ENCODE measurements at places on chromosomes 4 and X.
A peak's percentile ranks its signal among the peaks of the same experiment; 100 is the strongest.

GRCh38 chr4:20960291-20960690, 260.0 kb downstream of the PACRGL start:
- DNase-seq: no peak

- no peak for DNase-seq
Observed at GRCh38 chr4:2266181-2266580, 4.3 kb upstream of the MXD4 start.

- no peak for DNase-seq
Observed at GRCh38 chrX:20857746-20858145, 516.5 kb upstream of the CNKSR2 start.

DNA sequence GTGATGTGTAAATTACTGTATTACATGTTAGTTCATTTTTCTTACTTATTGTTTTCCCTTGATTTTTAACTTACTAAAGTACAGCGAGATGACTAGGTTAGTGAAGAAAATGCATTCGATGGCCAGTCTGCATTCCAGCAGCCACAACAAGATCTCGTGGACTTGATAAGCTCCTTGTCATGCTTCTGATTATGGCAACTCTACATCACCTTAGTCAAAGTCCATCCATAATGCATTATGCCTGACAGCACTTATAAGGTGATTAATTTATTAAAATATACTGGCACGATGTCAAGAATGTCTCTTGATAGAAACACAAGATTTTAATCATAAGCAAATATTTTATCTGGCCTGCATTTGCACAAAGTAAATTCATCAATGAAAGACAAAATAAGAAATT, 109.9 kb upstream of the NAP1L5 start:
- DNase-seq: no peak

GRCh38 chrX:43657671-43658070, 1.6 kb downstream of the MAOA start:
- no peak for DNase-seq

- DNase-seq: no peak
Observed at GRCh38 chr4:163237856-163238255, 71.2 kb upstream of the NAF1 start.

GRCh38 chr4:182748949-182749348, 168.2 kb downstream of the DCTD start:
- DNase-seq: no peak

GRCh38 chrX:83008415-83008814, 499.7 kb upstream of the POU3F4 start:
- peak; percentile 27 for DNase-seq

DNA sequence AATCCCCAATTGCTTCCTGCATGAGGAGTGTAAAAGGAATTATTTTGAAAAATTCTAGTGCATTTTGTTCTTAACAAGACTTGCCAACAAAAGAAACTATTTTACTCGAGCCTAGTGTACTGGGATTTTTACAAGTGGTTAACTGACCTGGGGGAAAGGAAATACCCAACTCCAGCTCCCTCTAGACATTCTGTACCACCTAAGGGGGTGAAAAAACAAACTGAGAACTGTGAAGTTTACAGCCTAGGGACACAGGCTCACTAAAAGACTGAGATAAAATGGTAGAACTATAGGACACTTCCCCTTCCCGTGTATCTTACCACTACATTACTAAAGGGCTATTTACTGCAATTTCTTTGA, 2.6 kb upstream of the ADH5 start:
- no peak for DNase-seq

DNA sequence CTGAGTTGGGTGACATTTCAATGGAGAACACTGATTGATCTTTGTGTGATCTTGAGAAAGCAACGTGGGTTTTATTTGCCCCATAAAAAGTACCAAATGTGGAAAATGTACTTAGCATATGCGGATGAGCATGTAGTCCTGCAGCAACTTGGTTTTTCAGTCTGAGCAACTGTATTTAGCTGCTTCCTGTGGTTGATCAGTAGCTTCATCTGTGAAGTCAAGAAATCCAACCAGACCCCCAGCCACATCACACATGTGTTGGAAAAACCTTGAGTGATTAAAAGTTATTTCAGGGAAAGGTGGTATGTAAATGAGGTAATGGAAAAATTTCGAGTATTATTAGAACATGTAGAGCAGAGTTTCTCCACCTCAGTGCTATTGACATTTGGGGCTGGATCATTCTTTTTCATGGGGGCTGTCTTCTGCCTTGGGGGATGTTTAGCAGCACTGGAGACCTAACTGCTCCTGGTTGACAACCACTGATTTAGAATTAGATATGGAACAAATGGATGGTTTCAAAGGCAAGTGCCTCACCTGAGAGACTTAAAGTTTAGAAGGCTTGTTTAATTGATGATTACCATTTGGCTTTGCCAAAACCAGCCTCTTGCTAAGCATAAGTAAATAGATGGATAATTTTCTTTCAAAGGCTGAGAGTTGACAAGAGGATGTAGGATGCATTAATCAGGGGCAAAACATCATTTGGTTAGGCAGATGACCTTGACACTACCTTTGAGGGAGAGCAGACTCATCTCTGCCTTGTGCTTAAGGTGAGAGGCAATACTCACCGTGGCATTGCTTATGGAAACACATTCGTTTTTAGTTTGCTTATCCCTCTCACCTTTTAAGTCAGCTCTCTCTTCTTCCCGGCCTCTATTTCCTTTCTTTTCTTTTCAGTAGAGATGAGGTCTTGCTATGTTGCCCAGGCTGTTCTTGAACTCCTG, 193.0 kb upstream of the RPS6KA3 start:
- no peak for DNase-seq

DNA sequence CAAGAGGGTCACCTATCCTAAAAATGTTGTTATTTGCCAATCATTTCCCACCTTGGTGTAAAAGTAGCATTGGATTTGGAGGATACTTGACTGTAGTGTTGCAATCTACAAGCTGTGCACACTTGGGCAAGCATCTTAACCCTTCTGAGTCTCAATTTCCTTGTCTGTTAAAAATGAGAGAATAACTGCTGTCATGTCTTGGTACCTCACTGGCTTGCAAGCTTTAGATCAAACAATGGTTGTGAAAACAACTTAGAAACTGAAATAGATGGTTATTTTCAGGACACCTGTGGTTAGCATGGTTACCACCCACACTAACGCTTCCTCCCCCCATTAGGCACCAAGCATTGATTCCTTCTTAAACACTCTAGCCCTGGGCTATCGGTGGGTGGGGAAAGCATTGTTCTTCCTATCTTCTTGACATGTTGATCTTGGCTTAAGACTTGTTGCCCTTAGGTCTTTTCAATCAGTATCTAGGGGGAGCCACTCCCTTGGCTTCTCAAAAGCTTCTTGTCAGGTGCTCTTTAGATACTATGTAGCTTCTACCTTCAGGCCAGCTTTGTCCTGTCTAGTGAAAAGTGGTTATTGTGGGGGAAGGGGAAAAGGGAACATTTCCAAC, 10.6 kb upstream of the AMOT start:
- DNase-seq: no peak

GRCh38 chr4:40736910-40737309, 12.8 kb upstream of the NSUN7 start:
- peak; percentile 46 for DNase-seq

DNA sequence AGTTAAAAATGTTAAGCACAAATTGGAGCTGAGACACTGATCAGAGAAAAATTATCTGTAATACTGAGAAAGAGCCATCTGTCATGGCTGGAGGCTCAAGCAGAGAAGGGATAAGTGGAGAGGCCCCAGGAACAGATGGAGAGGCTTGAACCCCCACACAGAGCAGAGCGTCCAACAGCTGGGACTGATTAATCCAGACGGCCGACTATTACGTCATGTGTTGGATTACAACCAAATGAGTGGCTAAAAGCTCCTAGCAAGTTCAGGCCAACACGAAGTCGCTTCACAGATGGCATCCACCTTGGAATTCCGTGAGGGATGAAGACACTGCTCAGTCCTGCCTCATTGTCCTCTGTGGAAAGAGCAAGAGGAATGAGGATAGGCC, 57.7 kb upstream of the ATXN3L start:
- no peak for DNase-seq

- no peak for DNase-seq
Observed at GRCh38 chr4:154208424-154208823, 283.2 kb downstream of the DCHS2 start.

- no peak for DNase-seq
Observed at GRCh38 chr4:96093057-96093456, 253.2 kb downstream of the PDHA2 start.

- no peak for DNase-seq
Observed at GRCh38 chr4:170651786-170652185, 562.0 kb upstream of the AADAT start.

GRCh38 chr4:125097729-125098128, 217.0 kb upstream of the FAT4 start:
- DNase-seq: no peak

DNA sequence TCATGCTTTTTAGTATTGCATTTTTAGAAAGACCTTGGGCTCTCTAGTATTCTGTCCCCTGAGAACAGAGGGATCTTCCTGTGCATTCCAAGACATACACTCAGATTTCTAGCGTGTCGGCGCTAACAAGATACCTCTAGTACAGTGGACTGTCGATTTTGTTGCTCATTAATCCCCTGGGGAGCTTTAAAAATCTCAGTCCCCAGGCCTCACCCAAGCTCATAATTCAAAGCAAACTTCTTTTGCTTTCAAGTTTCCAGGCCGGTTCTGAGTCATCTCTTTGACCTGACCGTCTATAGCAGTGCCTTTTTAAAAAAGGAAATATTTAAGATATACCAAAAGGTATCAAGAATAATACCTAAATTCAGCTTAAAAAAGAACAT, 137.0 kb downstream of the AMMECR1 start:
- no peak for DNase-seq

DNA sequence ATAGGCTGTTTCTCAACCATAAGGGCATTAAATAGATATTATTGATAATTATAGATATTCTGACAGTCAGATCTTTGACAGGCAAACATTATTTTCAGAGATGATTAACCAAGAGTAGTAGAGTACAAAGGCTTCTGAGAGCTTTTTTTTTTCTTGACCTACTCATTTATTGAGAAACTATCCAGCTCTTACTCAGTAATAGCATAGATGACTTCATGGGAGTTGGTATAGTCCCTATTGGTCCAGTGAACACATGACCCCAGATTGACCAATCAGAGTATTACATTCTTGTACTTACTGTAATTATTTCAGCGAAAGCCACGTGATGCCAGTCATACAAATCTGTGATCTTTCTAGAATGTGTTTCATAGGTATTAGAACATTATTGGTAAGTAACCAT, 508.7 kb downstream of the FSTL5 start:
- no peak for DNase-seq

DNA sequence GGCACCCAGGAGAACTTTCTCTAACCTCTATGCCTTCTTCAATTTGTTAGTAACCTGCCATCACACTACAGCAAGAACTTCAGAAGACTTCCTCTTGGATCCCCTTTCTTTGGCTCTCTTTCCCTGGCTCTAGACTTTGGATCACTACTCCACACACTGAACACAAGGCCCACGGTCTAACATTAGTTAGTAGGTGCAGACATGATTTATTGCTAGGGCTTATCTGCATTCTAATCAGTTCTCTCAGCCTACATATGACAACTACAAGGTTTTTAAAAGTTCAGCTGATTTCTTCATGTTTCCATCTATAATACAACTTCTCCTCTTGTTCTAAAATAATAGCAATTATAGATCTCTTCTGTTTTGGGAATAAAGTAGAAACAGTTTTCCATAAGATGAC, 209.1 kb upstream of the ANXA10 start:
- DNase-seq: no peak

DNA sequence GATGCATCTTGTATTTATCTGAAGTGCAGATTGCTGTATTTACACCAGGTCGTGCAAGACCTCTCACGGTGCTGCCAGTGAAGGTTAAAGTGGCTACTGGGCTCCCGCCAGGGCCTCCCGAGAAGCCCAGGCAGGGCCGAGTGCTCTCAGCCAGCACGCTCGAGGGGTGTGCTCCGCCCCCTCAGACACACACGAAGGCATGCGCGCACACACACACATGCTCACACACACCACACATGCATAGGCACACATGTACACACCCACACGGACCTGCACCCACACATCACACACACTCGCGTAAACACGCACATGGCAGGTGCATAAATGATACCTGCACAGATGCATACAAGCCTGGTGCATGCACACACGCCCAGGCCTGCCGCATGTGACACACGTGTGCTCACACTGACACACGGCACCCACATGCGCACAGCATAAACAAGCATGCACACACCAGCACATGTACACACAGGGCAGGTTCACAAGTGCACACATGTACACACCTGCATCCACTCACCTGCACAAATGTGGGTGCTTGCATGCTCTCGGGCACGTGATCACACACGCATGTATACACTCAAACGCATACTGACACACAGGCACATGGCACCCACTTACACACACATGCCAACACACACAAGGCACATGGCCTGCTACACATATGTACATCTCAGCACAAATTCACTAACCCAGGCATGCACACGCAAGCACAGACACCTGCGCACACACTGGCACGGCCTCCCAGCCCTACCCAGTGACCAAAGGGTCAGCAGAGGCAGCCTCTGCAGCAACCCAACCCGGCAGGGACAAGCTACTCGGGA, 71.6 kb downstream of the FAM53A start:
- no peak for DNase-seq

GRCh38 chrX:109782994-109783700, 50.1 kb upstream of the ACSL4 start:
- DNase-seq: no peak

- no peak for DNase-seq
Observed at GRCh38 chr4:4995908-4996265, 23.4 kb downstream of the CYTL1 start.

Data from KBM-7 (cell line).